ENCODE measurements at places on chromosomes 4 and X. TPM values are rescaled to one million over a fixed set of nuclear protein-coding genes. Genes with fewer than 3 reads are reported as not detected.

SLC2A9 gene
- 6.2 TPM for polyA plus RNA-seq

SPATA4 gene
- not detected for polyA plus RNA-seq

GLUD2 gene
- 2.8 TPM for polyA plus RNA-seq

ERVMER34-1 gene
- polyA plus RNA-seq: not detected

SPANXN3 gene
- polyA plus RNA-seq: not detected

CHRNA9 gene
- not detected for polyA plus RNA-seq

BRS3 gene
- not detected for polyA plus RNA-seq

ATP1B4 gene
- polyA plus RNA-seq: not detected

NSUN7 gene
- 0.21 TPM for polyA plus RNA-seq

USP26 gene
- polyA plus RNA-seq: not detected

MECP2 gene
- 6.9 TPM for polyA plus RNA-seq

ZNF157 gene
- polyA plus RNA-seq: not detected

LARP7 gene
- polyA plus RNA-seq: 13.3 TPM

TMPRSS11F gene
- polyA plus RNA-seq: not detected

AIFM1 gene
- polyA plus RNA-seq: 72.2 TPM

ARMCX2 gene
- 3.2 TPM for polyA plus RNA-seq

MAGEB18 gene
- polyA plus RNA-seq: not detected

SOWAHB gene
- polyA plus RNA-seq: 10.2 TPM

TMEM150C gene
- polyA plus RNA-seq: 5.6 TPM

PQBP1 gene
- polyA plus RNA-seq: 44.3 TPM

GYPE gene
- polyA plus RNA-seq: 0.10 TPM

AMBN gene
- polyA plus RNA-seq: not detected

CD38 gene
- 4.5 TPM for polyA plus RNA-seq

MAGEA10 gene
- polyA plus RNA-seq: not detected

APOO gene
- polyA plus RNA-seq: 12.1 TPM

PNMA6A gene
- polyA plus RNA-seq: 7.5 TPM

SHROOM4 gene
- polyA plus RNA-seq: 0.62 TPM

IL2 gene
- not detected for polyA plus RNA-seq

All from liver (tissue), 10 donors.